ENCODE measurements at places on chromosomes 13 and 19.

GRCh38 chr19:31501427-31502195 lies 152.4 kb upstream of the TSHZ3 start:
- H3K27me3 ChIP-seq: no peaks in the 10 kb centered on the region
- no peak overlapping the region for H3K4me3 ChIP-seq
- no peak overlapping the region for H3K27ac ChIP-seq
- no peaks in the 10 kb centered on the region for H3K36me3 ChIP-seq
- DNase-seq: no peak

GRCh38 chr19:55472463-55472862 lies 4.0 kb upstream of the ZNF628 start:
- no peak for DNase-seq
- no peaks in the 10 kb centered on the region for H3K27me3 ChIP-seq
- no peak overlapping the region for H3K4me3 ChIP-seq
- peaks cover 2% of the 10 kb centered on the region for H3K36me3 ChIP-seq
- H3K27ac ChIP-seq: no peak overlapping the region
- peaks cover 17% of the 10 kb centered on the region for H3K4me1 ChIP-seq

- H3K36me3 ChIP-seq: no peaks in the 10 kb centered on the region
- H3K4me1 ChIP-seq: no peaks in the 10 kb centered on the region
- H3K27ac ChIP-seq: no peak overlapping the region
Measured at GRCh38 chr13:95564091-95564490, 11.6 kb downstream of the CLDN10 start.

- no peak overlapping the region for H3K4me3 ChIP-seq
- peaks cover 12% of the 10 kb centered on the region for H3K4me1 ChIP-seq
- peaks cover 91% of the 10 kb centered on the region for H3K36me3 ChIP-seq
- H3K27me3 ChIP-seq: no peaks in the 10 kb centered on the region
- no peak for DNase-seq
- no peak overlapping the region for H3K27ac ChIP-seq
Measured at GRCh38 chr13:46352805-46353204, 34.2 kb downstream of the RUBCNL start.

DNA sequence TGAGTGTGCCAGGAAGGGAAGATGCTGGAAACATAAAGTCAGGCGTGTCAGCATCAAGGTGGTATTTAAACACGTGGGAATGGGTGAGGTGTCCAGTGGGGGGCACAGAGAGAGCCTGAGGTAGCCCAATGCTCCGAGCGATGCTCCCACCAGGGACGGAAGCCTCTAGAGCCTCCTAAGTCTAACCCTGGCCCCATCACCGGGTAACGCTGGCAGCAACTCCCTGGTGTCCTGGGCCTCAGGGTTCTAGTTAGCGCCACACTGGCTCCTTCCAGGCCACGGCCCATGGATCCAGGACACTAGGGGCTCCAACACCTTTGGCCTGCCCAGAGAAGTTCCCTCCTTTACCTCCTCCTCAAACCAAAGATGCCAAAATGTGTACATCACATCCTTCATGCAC lies 65.4 kb downstream of the EPS15L1 start:
- H3K4me3 ChIP-seq: no peak overlapping the region
- no peaks in the 10 kb centered on the region for H3K27me3 ChIP-seq
- H3K27ac ChIP-seq: no peak overlapping the region
- DNase-seq: no peak

GRCh38 chr13:47175172-47175866 lies 278.5 kb upstream of the HTR2A start:
- H3K4me3 ChIP-seq: no peak overlapping the region
- no peaks in the 10 kb centered on the region for H3K4me1 ChIP-seq
- peaks cover 2% of the 10 kb centered on the region for H3K27me3 ChIP-seq
- no peak overlapping the region for H3K27ac ChIP-seq

DNA sequence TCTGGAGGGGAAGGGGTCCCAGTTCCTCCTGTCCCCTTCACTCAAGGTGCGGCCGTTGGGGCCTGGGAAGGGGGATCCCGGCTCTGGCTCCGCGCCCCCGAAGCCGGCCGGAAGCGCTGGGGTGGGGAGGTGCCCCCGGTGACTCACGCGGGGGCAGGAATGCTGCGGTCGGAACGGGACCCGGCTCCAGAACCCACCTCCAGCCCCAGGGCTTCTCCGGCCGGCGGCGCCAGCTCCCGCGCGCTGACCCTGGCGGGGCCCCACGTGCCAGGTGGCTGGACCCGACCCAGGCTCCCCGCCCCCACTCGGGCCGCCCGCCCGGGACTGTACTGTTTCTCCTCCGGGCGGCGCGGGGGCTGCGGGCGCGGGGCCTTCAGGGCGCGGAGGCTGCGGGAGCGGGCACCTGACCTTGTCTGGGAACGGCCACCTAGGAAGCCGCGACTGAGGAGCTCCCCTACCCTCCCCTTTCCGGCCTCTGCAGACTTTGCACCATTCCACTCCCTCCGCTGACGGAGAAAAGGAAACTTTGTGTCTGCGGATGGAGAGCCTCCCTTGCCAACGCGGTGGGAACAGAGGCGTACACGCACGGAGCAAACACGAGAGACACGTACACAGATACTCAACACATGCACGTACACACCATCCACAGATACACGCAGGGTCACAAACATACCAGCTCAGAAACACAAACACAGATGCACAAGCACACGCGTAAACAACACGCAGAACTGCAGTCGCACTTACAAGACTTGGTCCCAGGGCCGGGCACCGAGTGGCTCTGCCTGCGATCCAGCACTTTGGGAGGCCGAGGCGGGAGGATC lies 7.2 kb downstream of the AXL start:
- no peak for DNase-seq
- H3K36me3 ChIP-seq: no peaks in the 10 kb centered on the region
- peaks cover 12% of the 10 kb centered on the region for H3K4me1 ChIP-seq
- H3K27ac ChIP-seq: no peak overlapping the region
- H3K4me3 ChIP-seq: peak overlapping the region; percentile 66

- no peak overlapping the region for H3K27ac ChIP-seq
- peaks cover 5% of the 10 kb centered on the region for H3K4me1 ChIP-seq
- peaks cover 55% of the 10 kb centered on the region for H3K36me3 ChIP-seq
- no peak for DNase-seq
- H3K4me3 ChIP-seq: no peak overlapping the region
Measured at GRCh38 chr13:21557995-21558394, 46.0 kb downstream of the MICU2 start.

- no peak overlapping the region for H3K27ac ChIP-seq
- no peak for DNase-seq
- H3K36me3 ChIP-seq: no peaks in the 10 kb centered on the region
- peaks cover 14% of the 10 kb centered on the region for H3K27me3 ChIP-seq
- peaks cover 3% of the 10 kb centered on the region for H3K4me1 ChIP-seq
Measured at GRCh38 chr13:91406619-91407018, 8.2 kb downstream of the GPC5 start.

- H3K27ac ChIP-seq: no peak overlapping the region
- H3K27me3 ChIP-seq: no peaks in the 10 kb centered on the region
- H3K4me1 ChIP-seq: no peaks in the 10 kb centered on the region
Measured at GRCh38 chr13:20441879-20442278, 83.8 kb downstream of the CRYL1 start.

DNA sequence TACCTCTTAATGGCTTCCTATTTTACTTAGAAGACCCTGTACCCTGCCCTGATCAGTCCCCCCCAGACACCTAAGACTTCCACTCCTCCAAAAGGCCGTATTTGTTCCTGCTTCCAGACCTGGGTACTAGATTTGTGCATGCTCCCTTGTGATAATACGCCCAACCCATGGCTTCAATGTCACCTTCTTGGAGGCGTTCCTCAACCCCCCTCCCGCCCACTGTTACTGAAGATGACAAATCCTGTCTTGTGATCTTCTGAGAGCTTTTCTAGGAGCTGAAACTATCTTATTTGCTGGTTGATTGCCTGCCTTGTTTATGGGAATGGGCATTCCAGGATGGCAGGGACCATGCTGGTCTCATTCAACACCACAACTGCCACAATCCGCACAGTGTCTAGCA lies 9.4 kb downstream of the SLC25A23 start:
- no peak overlapping the region for H3K27ac ChIP-seq
- no peaks in the 10 kb centered on the region for H3K4me1 ChIP-seq
- H3K4me3 ChIP-seq: no peak overlapping the region
- no peaks in the 10 kb centered on the region for H3K27me3 ChIP-seq

- peaks cover 8% of the 10 kb centered on the region for H3K4me1 ChIP-seq
- no peak overlapping the region for H3K4me3 ChIP-seq
- H3K27me3 ChIP-seq: no peaks in the 10 kb centered on the region
- peaks cover 1% of the 10 kb centered on the region for H3K36me3 ChIP-seq
Measured at GRCh38 chr19:36049080-36049698, 4.9 kb downstream of the THAP8 start.

GRCh38 chr19:3873151-3873550 lies 4.3 kb upstream of the ZFR2 start:
- peaks cover 19% of the 10 kb centered on the region for H3K27me3 ChIP-seq
- peaks cover 7% of the 10 kb centered on the region for H3K4me1 ChIP-seq
- DNase-seq: no peak
- H3K4me3 ChIP-seq: no peak overlapping the region
- no peaks in the 10 kb centered on the region for H3K36me3 ChIP-seq

- no peak for DNase-seq
- no peaks in the 10 kb centered on the region for H3K36me3 ChIP-seq
- H3K4me3 ChIP-seq: no peak overlapping the region
- H3K4me1 ChIP-seq: no peaks in the 10 kb centered on the region
- H3K27ac ChIP-seq: no peak overlapping the region
Measured at GRCh38 chr13:96700657-96701056, 293.6 kb downstream of the OXGR1 start.

DNA sequence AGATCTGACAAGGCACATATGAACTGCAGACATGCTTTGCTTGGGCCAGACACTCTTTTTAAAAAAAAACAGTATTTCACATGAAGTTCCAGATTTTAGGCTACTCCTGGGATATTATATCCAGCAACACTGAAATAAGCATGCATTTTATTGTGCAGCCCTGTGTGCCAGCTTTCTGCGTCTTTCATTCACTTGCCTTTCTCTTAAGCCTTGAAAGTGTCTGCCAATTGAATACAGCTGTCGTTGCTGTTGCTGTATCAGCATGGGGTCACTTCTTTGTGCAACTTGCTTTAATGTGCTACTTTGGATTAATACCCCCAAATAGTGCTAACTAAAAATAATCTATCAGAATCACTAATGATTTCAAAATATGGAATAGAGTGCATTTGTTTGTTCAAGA lies 657.8 kb downstream of the SLITRK6 start:
- no peaks in the 10 kb centered on the region for H3K27me3 ChIP-seq
- no peak overlapping the region for H3K4me3 ChIP-seq
- H3K36me3 ChIP-seq: no peaks in the 10 kb centered on the region
- H3K27ac ChIP-seq: no peak overlapping the region
- no peaks in the 10 kb centered on the region for H3K4me1 ChIP-seq

DNA sequence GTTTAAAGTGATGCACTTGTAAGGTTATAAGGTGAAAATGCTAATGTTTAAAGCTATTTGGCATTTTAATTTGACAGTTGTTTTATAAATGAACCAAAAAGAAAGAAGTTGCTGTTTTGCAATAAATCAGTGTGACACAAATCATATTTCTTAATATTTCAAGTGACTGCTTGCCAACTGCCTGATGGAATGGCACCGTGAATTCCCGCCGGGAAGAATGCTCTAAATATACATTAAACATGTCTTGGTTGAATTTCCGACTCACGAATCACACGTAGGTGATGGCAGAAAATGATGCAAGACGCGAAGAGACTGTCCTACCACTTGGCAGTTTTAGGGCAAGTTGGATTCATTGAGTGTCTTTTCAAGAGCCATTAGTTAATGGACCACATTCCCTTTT lies 3.1 kb upstream of the GJB2 start:
- H3K27ac ChIP-seq: no peak overlapping the region
- H3K36me3 ChIP-seq: no peaks in the 10 kb centered on the region
- peaks cover 20% of the 10 kb centered on the region for H3K4me1 ChIP-seq

GRCh38 chr13:51771418-51772104 lies 32.4 kb downstream of the DHRS12 start:
- no peak overlapping the region for H3K4me3 ChIP-seq
- no peaks in the 10 kb centered on the region for H3K27me3 ChIP-seq
- H3K4me1 ChIP-seq: peaks cover 9% of the 10 kb centered on the region
- H3K27ac ChIP-seq: no peak overlapping the region
- H3K36me3 ChIP-seq: peaks cover 24% of the 10 kb centered on the region

GRCh38 chr13:20728579-20729311 lies 25.2 kb downstream of the IL17D start:
- no peak for DNase-seq
- H3K4me3 ChIP-seq: no peak overlapping the region
- no peaks in the 10 kb centered on the region for H3K27me3 ChIP-seq
- H3K4me1 ChIP-seq: no peaks in the 10 kb centered on the region
- peaks cover 8% of the 10 kb centered on the region for H3K36me3 ChIP-seq
- no peak overlapping the region for H3K27ac ChIP-seq

- H3K4me1 ChIP-seq: no peaks in the 10 kb centered on the region
- no peaks in the 10 kb centered on the region for H3K27me3 ChIP-seq
- no peak overlapping the region for H3K27ac ChIP-seq
- DNase-seq: no peak
Measured at GRCh38 chr19:28971049-28971448, 241.9 kb downstream of the UQCRFS1 start.

DNA sequence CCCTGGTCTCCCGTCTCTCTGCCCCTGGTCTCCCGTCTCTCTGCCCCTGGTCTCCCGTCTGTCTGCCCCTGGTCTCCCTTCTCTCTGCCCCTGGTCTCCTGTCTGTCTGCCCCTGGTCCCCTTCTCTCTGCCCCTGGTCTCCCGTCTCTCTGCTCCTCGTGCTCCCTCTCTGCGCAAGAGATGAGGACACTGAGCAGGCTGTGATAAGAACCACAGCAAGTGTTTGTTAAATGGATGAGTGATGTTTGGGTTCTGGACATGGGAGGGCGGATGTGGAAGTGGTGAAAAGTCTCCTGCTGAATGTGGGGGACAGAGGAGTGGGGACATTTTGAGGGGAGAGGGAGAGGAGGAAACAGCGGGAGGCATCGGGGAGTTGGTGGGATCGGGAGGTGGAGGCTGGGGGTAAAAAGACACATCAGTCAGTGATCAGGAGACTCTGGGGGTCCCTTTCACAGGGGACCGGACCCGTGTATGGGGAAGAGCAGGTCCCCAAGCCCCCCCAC lies 8.0 kb downstream of the NPAS1 start:
- DNase-seq: no peak
- no peak overlapping the region for H3K27ac ChIP-seq
- H3K27me3 ChIP-seq: peaks cover 43% of the 10 kb centered on the region
- H3K4me3 ChIP-seq: no peak overlapping the region
- H3K4me1 ChIP-seq: peaks cover 3% of the 10 kb centered on the region

GRCh38 chr19:55344444-55344843 lies 4.8 kb downstream of the KMT5C start:
- H3K27ac ChIP-seq: no peak overlapping the region
- peaks cover 7% of the 10 kb centered on the region for H3K36me3 ChIP-seq
- H3K4me3 ChIP-seq: no peak overlapping the region
- H3K4me1 ChIP-seq: peaks cover 18% of the 10 kb centered on the region
- H3K27me3 ChIP-seq: peaks cover 3% of the 10 kb centered on the region
- DNase-seq: no peak

GRCh38 chr13:38382946-38383345 lies 33.3 kb downstream of the UFM1 start:
- H3K36me3 ChIP-seq: no peaks in the 10 kb centered on the region
- H3K4me1 ChIP-seq: no peaks in the 10 kb centered on the region
- H3K27ac ChIP-seq: no peak overlapping the region
- no peak overlapping the region for H3K4me3 ChIP-seq
- H3K27me3 ChIP-seq: peaks cover 3% of the 10 kb centered on the region

- H3K36me3 ChIP-seq: no peaks in the 10 kb centered on the region
- no peak for DNase-seq
- no peaks in the 10 kb centered on the region for H3K4me1 ChIP-seq
- no peak overlapping the region for H3K4me3 ChIP-seq
- H3K27ac ChIP-seq: no peak overlapping the region
Measured at GRCh38 chr13:96032717-96033116, 20.5 kb downstream of the UGGT2 start.

- H3K27me3 ChIP-seq: no peaks in the 10 kb centered on the region
- H3K27ac ChIP-seq: peak overlapping the region; percentile 33
- H3K4me1 ChIP-seq: peaks cover 30% of the 10 kb centered on the region
- no peak for DNase-seq
Measured at GRCh38 chr19:35436477-35437405, 11.3 kb upstream of the FFAR2 start.

- peaks cover 51% of the 10 kb centered on the region for H3K4me1 ChIP-seq
- no peak for DNase-seq
- peak overlapping the region; percentile 94 for H3K4me3 ChIP-seq
- peaks cover 30% of the 10 kb centered on the region for H3K36me3 ChIP-seq
Measured at GRCh38 chr19:45179072-45179891, 698 bp downstream of the BLOC1S3 start.

Measured in activated B cell treated with CpG ODN at 0.5 μM for 24 hours (primary cell).